ENCODE measurements at places on chromosomes 12 and 14.

DNA sequence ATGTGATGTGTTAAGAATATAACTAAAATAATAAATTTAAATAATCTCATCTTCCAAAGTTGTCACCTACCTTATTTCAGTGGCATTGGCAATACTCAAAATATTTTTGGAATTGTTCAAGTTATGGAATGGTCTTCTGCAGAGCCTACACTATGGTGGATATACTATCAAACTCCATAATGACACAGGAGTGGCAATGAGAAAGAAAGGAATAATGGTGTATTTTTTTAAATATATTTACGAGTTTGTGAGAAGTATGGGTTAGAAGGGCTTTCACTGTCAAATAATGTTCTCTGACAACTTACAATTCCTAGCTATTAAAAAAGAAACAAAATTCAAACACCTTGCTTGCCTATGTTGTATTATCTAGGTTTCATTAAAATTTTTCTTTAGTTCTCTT, 38.1 kb downstream of the HEATR5A start:
- no peak for DNase-seq

DNA sequence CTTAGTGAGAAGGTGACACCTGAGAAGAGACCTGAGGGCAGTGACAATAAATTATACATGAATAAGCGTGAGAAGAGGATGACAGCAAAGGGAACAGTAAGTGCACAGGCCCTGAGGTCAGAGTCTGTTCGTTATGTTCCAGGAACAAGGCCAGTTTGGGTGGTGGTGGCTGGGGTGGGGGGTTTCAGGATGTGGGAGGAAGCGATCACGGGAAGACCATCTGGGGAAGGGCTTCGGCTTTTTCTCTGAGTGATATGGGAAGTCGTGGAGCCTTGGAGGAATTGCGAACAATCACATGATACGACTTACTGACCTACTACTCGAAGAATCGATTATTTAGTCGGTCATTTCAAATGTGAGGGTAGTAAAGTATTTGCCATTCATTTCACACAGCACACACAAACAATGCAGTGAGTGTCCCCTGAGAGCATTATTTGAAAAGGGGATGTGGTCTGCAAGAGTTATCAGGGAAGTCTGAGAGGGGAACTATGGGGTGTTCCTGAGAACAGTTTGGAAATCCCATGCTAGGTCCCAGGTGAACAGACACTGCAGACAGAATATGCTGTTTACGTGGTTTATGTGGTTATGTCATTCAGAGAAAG, 94.7 kb downstream of the SLC38A1 start:
- no peak for DNase-seq

- DNase-seq, result no peak
Measured at GRCh38 chr12:92300777-92301176, 155.1 kb upstream of the BTG1 start.

- no peak for DNase-seq
Measured at GRCh38 chr14:101521978-101522377, 39.3 kb upstream of the DIO3 start.

GRCh38 chr12:12018454-12018853, 52.3 kb upstream of the BCL2L14 start:
- DNase-seq, result no peak

GRCh38 chr14:74426202-74426582, at the start of gene SYNDIG1L:
Gene SYNDIG1L, minus strand, starts transcription at chr14:74426210. Its CDS starts 16,466 bp downstream, at chr14:74409744.
- DNase-seq, result no peak

DNA sequence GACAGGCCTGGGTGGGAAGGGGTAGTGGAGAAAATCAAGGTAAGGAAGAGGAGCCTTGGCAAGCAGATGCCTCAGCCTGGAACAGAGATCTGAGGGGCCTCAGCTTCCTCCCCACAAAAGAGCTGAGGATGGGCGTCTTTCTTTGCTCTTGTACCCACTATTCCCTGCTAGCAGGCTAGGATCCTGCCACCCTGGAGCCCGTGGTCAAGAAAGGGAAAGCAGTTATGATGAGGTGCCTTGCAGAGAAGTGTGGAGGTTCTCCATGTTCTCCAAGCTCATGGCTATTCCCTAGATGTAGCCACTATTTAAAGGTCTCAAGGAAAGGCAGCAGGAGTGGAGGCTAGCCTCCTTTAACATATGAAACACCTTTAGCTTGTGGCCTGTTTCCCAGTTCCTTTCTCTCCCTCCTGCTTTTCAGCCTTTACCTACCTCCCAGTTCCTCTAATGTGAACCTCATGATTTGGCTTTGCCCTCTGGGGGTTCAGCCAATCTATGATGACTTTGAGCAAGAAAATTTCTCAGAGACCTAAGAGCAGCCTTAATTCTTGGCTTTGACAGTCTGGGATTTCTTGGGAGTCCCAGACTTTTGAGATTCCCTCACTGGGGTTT, 1.1 kb downstream of the IKZF4 start:
- no peak for DNase-seq

- peak; percentile 18 for DNase-seq
Measured at GRCh38 chr12:54082397-54082892, 28.8 kb downstream of the HOXC4 start.

GRCh38 chr12:132506328-132507160, 16.6 kb downstream of the FBRSL1 start:
- DNase-seq, result peak; percentile 48

GRCh38 chr12:49652921-49653520, 29.7 kb downstream of the PRPF40B start:
- DNase-seq, result no peak

DNA sequence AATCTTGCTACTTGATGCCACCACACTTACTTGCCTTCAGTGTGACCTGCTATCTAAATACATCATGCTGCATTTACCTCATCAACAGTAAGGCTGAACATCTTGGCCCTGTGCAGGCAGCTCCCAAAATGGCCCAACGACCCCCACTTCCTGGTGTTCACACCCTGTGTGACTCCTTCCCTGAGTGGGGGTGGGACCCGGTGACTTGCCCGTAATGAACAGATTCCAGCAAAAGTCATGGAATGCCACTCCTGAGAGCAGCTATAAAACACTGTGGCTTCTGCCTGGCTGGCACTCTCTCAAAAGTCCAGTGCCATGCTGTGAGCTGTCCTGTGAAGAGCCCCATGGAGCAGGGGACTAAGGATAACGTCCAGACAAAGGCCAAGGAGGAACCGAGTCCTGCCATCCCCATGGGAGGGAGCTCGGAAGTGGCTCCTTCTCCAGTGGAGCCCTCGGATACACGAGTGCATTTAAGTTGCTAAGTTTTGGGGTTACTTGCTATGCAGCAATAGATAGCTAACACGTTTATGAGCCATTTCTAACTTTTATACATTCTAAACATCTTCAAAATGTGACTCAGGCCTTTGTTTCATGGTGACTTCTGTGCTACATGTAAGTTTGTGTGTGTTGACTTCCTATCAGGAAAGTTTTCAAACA, 33.0 kb downstream of the P2RX2 start:
- DNase-seq, result no peak

DNA sequence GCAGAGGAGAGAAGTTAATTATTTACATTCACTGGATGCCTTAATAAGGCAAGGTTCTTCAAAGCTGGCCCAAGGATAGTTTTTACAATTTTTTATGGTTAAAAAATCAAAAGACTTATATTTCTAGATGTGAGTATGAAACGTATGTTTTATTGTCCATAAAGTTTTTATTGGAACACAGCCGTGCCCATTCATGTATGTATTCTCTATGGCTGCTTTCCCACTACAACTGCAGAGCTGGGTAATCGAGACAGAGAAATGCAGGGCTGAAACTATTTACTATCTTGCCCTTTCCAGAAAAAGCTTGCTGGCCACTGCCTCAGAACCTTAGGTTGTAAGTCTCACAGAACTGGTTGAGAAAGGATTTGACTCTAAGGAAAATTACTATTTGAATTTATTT, 16.4 kb downstream of the JKAMP start:
- no peak for DNase-seq

GRCh38 chr12:75870878-75871277, 160.7 kb downstream of the PHLDA1 start:
- DNase-seq, result no peak

DNA sequence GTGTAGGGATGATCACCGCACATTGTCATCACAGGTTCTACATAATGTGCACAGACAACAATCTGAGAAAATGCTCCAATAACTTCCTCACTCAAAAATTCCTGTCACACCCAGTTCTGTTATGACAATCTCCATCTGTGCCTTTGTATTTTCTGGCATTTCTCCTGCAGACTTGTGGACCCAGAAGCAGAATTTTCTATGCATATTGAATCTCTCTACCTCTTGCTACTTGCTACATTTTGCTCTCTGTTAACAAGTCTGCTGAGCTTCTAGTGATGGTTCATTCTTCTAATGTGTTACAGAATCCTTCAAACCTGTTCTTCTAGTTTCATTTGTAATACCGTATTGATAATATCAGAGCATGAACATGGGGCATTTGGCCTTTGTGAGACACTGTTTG, 127.8 kb upstream of the PTPRQ start:
- DNase-seq, result no peak

DNA sequence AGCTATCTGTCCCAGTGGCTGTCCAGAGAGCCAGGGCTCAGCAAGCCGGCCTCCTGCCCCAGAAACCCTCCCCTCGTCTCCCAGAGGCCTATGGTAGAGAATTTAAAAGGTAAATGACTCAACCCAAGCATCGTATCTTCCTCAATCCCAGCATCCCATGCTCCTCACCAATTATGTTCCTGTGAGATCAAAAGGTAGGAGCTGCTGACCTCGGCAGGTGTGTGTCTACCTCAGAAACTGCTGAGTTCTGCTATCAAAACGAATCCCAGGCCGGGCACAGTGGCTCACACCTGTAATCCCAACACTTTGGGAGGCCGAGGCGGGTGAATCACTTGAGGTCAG, 49.3 kb downstream of the FOXN3 start:
- no peak for DNase-seq

GRCh38 chr14:102348376-102348775, 14.3 kb downstream of the CINP start:
- DNase-seq, result no peak

- no peak for DNase-seq
Measured at GRCh38 chr14:76484355-76484754, 108.4 kb downstream of the ESRRB start.

DNA sequence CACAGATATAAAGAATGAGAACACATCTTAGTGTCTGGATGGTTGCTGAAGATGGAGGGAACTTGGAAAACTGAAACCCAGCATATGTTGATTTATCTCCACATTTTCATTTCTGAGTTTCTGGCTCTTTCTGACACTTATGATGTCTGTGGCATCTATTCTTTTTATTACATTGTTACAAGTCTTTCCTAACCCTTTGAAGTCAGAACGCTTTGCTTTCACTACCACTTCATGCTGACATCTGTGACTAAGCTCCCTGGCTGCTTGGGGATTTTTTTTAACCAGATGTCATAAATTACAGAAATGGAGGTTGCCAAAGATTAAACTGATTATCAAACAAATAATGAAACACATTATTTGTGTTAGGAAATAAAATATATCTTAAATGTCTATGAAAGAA, 188.7 kb downstream of the KITLG start:
- DNase-seq, result no peak

- DNase-seq, result no peak
Measured at GRCh38 chr14:21384494-21384851, 654 bp upstream of the SUPT16H start.

- no peak for DNase-seq
Measured at GRCh38 chr14:77220246-77221017, 38.8 kb downstream of the TMEM63C start.

GRCh38 chr14:86065407-86065806, 535.5 kb downstream of the FLRT2 start:
- DNase-seq, result no peak

GRCh38 chr12:57243521-57244311, 7.3 kb downstream of the STAC3 start:
- no peak for DNase-seq

Measured in stimulated activated CD4-positive, alpha-beta T cell treated with anti-CD3 and anti-CD28 coated beads, TNF-alpha, amount 100 ng/mL, for 1 hour (primary cell).